ENCODE measurements at places on chromosomes 7 and 10. TPM values are rescaled to one million over a fixed set of nuclear protein-coding genes. Genes with fewer than 3 reads are reported as not detected.

- peak; percentile 18 for DNase-seq
Observed at GRCh38 chr7:107725138-107725740, 18.7 kb upstream of the CBLL1 start.

DNA sequence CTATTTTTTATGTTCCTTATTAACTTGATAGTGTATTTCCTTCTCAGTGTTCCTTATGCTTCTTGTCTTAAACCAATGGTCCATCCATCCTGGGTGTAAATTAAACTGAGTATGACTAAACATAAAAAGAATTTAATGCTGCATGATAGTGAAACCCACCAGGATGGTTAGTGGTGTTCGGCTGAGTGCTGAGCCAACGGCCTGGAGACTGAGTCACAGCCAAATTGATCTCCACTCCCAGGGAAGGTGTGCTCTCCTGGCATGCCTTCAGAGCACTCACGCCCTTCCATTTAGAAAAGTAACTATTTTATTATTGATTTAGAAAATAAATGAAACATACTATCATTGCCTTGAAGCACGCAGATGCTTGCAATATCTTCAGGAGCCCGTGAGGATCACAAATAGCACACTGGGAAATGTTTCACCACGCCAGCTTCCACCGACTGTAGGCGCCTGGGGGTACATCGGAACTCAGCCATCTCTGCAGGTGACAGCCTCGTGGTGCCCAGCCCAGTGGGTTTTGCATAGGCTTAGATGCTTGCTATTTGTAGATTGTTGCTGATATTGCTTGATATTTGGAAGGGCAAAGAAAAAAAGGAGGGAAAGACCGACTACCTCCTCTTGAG is 40.0 kb upstream of the LOXL4 start:
- no peak for DNase-seq

- DNase-seq, result no peak
Observed at GRCh38 chr7:4001742-4002141, 680.4 kb upstream of the FOXK1 start.

The EN2 gene
- total RNA-seq, result not detected

GRCh38 chr10:20858292-20859124 is 38.6 kb downstream of the NEBL start:
- no peak for DNase-seq

- DNase-seq, result no peak
Observed at GRCh38 chr10:58013406-58013805, 254.3 kb downstream of the IPMK start.

DNA sequence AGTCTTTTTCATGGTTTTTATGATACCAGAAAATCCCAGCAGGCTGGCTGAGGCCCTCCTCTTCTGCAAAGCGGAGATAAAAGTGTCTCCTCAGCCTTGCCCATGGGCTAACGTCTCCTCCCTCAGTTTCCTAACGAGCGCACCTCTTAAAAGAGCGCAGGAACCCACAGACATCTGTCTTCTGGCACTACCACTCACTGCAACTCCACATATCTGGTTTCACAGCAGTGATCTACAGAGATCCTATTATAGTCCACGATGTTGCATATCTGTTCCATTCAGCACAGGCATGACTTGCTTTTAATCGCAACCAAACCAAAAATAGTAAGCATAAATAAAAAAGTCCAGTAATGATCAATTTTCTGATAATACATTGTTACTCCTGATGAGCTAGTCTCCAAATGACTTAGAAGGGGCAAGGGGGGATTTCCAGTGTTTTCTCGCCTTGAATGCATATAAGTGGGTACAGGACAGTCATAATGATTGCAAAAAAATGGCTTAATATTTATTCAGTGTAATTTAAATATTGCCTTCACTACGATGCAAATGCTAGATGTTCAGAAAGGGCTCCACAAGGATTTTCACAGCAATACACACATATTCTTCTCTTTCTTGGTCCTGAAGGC is 20.9 kb downstream of the ANKRD22 start:
- DNase-seq, result no peak

Measured in activated naive CD8-positive, alpha-beta T cell treated with anti-CD3 and anti-CD28 coated beads for 36 hours (primary cell).